NCI-H2171 (cell line): ENCODE measurements at places on chromosomes 6 and 20.

DNA sequence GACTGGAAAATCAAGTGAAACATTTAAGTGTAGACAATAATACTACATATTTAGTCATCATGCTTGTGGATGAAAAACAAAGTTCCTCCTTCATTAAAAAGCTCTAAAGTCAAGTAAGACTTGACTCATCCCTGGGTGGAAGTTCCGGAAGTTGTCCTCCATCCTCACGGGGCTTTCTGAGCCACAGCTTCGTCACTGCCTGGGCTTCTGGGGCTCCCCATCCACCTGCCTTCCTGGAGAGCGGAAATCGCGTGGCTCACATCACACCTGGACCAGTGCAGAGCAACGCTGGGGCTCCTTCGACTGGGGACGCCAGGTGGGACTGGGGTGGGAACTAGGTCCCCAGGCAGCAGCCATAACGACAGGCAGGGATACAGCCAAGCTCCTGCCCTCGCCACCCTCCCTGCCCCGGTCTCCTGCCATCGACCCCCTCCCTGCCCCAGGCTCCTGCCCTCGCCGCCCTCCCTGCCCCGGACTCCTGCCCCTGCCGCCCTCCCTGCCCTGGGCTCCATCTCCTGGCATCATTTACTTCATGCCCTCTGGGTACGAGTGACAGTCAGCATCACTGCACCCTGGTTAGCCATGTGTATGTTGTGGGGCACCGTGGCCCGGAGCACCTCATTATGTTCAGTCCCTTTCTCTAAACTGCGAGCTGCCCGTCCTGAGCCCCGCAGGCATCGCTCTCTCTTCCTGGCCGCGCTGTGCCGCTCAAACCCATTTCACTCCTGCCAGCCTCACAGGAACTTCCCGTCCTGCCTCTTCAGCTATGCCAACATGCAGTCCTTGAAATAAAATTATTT, 12.9 kb downstream of the THBS2 start:
- DNase-seq = no peak

- DNase-seq = no peak
Observed at GRCh38 chr6:14634072-14634471, 516.5 kb downstream of the CD83 start.

DNA sequence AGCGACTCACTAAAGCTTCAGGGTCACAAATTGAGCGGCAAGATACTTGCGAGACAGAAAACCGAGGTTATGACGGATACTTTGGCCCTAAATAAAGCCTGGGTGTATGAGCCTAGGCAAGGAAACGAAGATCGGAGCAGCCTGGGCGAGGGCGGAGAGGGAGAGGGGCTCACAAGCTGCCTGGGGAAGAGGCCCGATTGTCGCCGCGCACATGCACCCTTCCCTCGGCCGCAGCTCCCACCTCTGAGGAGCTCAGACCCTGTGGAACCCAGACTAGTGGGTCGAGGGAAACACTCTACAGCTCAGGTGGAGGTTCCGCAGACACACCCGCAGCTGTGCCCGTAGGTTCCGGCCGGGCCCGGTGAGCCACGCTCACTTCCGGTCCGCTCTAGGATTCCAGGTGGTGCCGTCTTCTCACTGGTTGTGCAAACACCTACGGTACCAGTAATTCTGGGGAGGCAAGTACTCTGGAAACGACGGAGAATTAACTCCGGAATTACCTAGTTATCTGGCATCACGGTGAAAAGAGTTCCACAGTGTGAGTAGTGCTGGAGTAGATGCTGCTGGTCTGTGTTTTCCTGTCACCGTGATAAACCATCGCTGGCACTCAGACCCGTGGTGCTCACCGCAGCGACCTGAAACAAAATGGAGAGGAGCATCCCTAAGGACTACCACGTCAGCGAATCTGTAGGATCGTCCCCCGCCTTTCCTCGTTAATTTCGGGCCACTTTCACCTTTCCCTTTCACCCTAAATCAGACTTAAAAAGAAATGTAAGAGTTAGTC, 61.5 kb downstream of the GPX5 start:
- peak; percentile 85 for DNase-seq

DNA sequence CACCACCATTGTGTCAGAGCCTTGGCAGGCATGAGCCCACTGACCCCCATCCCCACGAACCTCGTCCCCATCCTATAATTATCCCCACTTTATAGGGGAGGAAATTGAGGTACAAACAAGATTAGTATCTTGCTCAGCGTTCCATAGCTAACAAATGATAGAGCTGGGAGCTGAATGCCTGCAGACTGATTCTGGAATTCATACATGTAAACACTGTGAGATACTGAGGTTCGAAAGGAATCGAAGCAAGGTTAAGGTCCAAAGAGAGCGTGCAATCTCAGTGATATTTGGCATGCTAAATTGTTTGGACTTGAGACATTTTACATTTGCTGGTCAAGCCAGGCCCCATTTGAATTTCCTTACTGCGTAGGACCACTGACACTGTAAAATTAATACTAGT, 746.6 kb downstream of the COL12A1 start:
- no peak for DNase-seq

GRCh38 chr6:20541382-20541781, 7.1 kb downstream of the CDKAL1 start:
- no peak for DNase-seq

GRCh38 chr6:163998496-163998895, 584.0 kb downstream of the QKI start:
- DNase-seq = no peak

DNA sequence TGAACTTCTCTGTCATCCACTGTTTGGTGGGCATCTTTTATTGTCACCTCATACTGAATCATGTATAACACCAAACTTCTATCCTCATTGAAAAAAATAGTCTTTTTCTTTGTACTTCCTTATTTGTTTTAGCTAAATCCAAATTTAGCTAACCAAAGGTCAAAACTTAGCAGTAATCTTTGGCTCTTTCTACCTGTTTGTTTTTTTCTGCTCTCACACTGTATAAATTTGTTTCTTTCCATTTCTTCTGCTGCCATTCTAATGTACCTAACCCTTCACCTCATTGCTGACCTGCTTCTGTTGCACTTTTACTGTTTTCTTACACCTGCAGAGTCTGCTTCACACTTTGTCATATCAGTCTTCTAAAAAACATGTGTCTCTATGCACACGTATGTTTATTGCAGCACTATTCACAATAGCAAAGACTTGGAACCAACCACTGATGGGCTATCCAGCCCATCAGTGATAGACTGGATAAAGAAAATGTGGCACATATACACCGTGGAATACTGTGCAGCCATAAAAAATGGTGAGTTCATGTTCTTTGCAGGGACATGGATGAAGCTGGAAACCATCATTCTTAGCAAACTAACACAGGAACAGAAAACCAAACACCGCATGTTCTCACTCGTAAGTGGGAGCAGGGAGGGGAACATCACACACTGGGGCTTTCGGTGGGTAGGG, 7.2 kb downstream of the ATRN start:
- DNase-seq = no peak

DNA sequence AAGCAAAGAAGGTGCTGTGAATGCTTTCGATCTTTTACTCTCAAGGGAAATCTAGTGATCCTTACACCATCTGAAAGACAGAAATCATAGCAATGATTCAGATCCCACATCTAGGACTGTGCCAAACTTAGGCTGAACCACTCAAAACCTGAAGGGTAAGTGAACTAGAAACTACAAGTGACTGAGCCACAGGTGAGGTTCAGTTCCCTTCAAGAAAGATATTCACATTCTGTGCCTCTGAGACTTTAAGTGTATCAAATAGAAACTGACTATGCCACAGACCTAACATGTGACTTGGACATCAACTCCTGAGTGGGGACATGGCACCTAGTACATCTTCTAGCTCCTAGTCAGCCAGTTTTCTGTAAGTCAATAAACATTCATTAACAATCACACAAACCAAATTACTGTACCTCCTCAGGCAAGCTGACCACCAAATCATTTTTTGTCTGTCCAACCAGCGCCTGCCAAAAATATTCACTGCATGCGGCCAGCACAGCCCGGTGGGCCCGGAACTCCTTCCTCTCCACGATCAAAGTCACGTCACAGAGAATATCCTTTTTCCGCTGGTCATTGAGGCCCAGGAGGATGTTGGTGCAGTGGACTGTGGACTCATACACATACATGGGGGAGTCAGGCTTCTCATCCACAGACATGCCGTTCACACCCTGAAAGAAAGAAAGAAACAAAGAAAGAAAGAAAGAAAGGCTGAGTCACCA, 114.1 kb downstream of the GJA10 start:
- DNase-seq = no peak

GRCh38 chr20:43431134-43431519, 26.6 kb upstream of the SRSF6 start:
- DNase-seq = no peak

GRCh38 chr6:24329022-24329421, 28.8 kb downstream of the DCDC2 start:
- DNase-seq = no peak
